ENCODE measurements at places on chromosomes 5 and 9.

DNA sequence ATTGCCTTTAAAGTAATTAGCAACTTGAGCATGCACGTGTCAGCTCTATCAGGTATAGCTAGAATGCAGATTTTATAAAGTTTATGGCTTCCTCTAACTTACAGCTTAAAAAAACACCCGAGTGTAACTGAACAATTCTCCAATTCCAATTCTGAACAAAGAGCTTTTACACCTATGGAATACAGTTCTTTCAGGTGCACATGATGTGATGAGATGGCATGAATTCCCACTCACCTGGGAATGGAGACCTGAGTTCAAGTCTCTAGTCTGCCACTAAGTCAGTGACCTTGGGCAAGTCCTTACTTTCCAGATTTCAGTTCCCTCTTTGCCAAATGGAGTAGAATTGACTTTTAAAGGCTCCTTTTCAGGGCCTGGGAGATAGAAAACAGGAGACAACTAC is 1.8 kb downstream of the ZFAND5 start:
- DNase-seq = no peak

GRCh38 chr5:134174841-134175839 is 1.6 kb downstream of the SKP1 start:
- DNase-seq = no peak

DNA sequence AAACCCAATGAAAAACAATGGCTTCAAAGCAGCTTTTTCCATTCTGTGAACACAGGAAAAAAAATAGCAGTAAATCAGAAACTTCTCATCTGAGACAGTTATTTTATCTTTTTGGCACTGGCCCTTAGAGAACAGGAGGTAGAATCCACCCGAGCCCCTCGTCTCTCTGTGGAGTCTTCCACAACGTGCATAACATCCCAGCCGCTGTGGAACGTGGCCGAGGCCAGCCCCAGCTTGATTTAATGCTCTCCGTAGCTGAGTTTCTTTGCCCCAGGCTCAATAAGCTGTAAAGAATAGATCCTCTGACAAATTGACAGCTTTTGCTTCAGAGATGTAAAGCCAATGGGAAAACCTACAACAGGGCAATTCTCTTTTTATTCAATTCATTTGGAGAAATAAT is 107.9 kb upstream of the DAP start:
- no peak for DNase-seq

DNA sequence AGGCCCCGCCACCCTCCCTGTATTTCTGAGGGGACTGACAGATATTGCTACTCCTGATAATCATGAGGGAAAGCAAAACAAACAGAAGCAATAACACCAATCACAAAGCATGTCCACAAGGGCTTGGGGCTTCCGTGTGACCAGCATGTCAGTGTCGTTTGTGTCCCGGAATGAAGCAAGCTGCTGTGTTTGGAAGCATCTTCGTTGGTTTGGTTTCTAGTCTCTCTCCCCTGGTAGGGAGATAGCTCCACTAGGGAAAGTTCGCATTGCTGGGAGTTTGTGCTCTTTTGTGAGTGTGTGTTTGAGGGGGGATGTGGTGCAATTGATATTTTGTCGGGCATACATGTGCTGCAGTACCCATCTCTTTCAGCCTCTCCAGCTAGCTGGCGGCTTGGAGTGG is 1.4 kb downstream of the GRIA1 start:
- no peak for DNase-seq

GRCh38 chr5:88377705-88378656 is 109.3 kb upstream of the TMEM161B start:
- no peak for DNase-seq

DNA sequence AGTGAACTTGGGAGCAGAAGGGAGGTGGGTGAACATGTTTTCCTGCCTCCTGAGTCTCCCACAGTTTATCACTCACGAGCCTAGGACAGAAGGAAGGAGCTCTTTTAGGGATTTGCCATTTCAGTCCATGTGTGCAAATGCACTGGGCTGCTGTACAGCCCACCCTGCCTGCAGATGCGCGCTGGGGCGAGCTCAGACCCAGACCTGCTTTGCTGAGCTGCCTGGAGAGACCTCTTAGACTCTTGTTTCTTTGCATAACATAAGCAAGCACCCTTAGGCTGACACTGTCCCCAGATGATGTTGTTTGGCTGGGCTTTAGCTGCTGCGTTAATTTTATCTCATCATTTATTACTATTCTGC is 199.0 kb downstream of the CACNA1B start:
- DNase-seq = no peak

- no peak for DNase-seq
These were observed 159.4 kb downstream of the SIL1 start for GRCh38 chr5:139038613-139039305.

- DNase-seq = no peak
These were observed 1040.3 kb downstream of the TLE1 start for GRCh38 chr9:80649001-80649420.

DNA sequence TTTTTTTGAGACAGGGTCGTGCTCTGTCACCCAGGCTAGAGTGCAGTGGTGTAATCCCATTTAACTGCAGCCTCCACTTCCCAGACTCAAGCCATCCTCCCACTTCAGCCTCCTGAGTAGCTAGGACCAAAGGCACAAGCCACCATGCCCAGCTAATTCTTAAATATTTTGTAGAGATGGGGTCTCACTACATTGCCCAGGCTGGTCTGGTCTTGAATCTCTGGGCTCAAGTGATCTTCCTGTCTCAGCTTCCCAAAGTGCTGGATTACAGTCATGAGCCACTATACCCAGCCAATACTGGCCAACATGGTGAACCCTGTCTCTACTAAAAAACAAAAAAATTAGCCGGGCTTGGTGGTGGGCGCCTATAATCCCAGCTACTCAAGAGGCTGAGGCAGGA is 6.8 kb downstream of the DCAF12 start:
- DNase-seq = no peak

DNA sequence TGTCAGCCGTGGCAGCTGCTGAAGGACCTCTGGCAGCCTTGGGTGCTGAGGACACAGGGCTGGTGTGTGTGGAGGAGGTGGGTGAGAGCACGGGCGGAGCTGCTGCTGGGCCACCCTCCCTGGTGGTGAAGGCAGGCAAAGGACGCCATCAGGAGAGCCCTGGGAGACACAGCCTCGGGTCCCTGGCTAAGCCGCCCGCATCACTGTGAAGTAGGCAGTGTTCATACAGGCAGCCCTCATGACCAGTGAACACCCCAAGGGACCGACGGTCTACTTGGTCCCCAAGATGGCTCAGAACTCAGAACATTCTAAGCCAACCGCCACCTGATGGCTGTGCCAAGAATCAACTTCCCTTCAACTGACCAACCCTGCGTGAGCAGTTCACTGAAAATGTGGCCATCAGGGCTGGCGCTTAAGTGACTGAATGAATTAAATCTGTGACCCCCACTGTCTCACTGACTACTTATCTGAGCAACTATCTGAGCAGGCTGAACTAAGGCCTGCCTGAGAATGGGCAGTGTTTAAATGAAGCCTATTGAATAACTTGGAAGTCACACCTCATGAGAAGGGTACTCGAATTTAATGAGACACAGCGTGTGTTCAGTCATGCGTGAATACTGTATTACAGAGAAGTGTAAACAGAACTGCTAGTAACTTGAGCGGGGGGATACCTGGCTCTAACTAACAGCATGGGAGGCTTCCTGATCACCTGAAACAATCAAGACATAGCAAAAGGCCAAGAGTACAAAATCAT is 54.7 kb upstream of the SIMC1 start:
- DNase-seq = no peak

DNA sequence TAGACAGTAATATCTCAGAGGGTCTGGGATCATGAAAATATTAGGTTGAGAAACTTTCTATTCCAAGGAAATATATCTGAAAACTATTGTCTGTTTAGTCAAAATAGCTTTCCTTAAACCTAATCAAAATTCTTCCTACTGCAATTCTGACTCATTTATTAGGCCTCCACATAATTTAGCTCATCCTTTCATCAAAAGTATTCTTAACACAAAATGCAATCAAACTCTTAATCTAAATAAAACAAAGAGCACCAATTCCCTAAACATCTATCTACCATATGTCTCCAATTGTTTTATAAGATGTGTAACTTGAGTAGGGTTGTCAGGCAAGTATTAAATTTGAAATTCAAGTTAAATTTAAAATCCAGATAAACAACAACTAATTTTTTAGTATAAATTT is 142.1 kb downstream of the PLK2 start:
- no peak for DNase-seq

GRCh38 chr9:34072868-34073590 is 24.3 kb upstream of the UBAP2 start:
- no peak for DNase-seq

- no peak for DNase-seq
These were observed 349.7 kb downstream of the ARRDC3 start for GRCh38 chr5:91033370-91033769.

- DNase-seq = no peak
These were observed 177.5 kb downstream of the ZDHHC21 start for GRCh38 chr9:14515571-14516198.

GRCh38 chr9:121289772-121290370 is 21.9 kb downstream of the GSN start:
- DNase-seq = no peak

DNA sequence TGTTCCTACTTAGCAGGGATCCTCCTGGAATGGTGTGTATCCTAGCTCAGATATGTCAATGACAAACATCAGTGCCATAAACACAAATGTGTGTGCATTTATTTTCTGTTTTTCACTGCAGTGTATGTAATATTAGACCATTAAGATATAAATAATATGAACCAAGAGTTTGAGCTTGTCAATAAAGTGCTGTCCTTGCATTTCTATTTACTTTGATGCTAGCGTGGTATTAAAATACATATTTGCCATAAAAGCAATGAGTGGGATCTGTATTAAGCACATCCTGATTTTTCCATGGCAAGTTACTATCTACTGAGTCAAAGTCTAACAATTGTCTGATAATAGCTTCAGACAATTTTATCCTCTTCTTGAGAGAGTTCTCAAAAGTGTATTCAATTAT is 157.6 kb downstream of the DIRAS2 start:
- no peak for DNase-seq

Measured in GM10248 (cell line).